Fibroblast of mammary gland (primary cell): ENCODE measurements at places on chromosomes 6 and 20.

GRCh38 chr20:41003143-41003935 lies 25.3 kb upstream of the TOP1 start:
- peak; percentile 99 for DNase-seq

- no peak for DNase-seq
These were observed 50.6 kb upstream of the MAP7 start for GRCh38 chr6:136600818-136601217.

DNA sequence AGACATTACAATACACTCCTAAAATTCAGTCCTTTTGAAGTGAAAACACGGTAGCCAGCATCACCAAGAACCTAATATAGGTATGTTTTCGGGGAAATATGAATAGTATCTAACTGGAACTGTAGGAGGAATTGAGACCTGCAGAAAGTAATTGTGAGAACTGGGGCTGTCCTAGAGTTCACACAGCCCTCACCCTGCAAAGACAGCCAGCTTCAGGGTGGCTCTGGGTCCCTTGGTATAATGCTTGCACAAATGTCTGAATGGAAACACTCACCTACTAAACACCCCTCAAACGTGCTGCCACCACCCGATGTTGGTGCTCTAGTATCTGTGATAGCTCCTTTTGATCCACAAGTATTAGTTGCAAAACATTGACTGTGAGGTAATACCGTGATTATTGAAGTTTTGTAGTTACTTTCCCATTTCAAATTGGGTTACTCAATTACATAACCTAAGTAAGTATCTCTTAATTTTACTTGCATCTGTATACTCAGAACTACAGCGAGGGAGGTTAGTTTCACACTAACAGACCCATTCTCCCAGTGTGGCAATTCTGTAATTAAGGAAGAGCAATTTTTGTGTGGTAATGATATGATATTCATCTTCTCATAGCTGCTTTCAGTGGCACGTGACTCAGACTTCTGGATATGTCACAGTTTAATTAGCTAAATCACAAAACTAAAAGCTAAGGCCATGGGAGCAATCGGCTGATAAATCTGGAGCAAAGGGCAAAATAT lies 129.5 kb downstream of the INSM1 start:
- no peak for DNase-seq

GRCh38 chr20:24638591-24639548 lies 169.4 kb downstream of the SYNDIG1 start:
- no peak for DNase-seq

- no peak for DNase-seq
These were observed 54.1 kb downstream of the ELOVL5 start for GRCh38 chr6:53294611-53295010.

DNA sequence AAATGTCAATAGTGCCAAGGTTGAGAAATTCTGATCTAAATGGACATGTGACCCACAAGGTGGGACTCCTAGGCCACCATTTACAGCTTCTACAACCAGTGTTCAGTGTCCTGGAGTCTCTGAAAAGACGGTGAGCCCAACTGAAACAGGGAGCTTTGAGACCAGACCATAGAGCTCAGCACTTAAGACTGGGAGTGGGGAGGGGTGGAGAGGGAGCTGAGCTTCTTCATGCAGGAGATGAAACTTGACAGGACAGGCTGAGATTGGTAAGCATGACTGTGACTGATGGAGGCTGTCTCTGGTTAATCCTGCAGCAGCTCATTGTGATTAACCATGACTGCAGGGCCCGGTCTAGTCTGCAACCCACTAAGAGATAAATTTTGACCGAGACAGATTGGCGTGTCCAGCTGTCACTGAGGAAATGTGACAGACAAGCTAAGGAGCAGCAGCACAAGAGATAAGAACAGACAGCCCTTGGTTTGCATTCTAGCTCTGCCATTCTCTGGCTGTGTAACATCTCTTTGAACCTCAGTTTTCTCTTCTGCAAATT lies 1.4 kb upstream of the AAR2 start:
- DNase-seq: no peak

- DNase-seq: no peak
These were observed 229.9 kb upstream of the GRIK2 start for GRCh38 chr6:101163611-101164010.

DNA sequence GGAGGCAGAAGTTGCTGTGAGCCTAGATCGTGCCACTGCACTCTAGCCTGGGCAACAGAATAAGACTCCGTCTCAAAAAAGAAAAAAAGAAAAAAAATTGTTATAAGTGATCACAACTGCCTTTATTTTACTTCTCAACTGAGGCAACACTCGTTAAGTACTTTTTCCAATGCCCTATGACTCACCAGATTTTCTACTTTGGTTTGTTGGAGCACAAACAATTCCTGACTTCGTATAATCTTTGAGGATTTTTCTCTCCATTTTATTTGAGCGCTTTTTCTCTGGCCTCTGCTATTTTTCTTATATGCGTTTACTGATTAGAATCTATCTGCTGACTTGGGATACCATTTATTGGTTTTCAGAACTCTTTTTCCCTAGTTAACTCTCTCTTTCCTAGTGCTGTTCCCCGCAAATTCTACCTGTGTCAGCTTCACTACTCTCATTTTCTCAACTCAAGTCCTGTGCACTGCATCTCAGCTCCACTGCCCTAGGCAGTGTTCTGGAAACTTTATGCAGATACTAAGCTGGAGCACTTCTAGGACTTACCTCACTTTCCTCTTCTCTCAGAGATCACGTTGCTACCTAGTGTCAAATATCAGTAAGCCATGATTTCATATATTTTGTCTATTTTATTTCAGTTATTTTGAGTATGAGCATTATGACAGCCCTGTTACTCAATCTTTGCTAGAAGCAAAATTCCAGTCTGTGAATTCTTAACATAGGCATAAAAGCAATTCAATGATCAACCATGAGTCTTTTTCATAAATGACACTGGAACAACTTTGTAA lies 1120.1 kb upstream of the CITED2 start:
- no peak for DNase-seq

GRCh38 chr6:140485740-140486449 lies 1111.4 kb upstream of the CITED2 start:
- peak; percentile 95 for DNase-seq

DNA sequence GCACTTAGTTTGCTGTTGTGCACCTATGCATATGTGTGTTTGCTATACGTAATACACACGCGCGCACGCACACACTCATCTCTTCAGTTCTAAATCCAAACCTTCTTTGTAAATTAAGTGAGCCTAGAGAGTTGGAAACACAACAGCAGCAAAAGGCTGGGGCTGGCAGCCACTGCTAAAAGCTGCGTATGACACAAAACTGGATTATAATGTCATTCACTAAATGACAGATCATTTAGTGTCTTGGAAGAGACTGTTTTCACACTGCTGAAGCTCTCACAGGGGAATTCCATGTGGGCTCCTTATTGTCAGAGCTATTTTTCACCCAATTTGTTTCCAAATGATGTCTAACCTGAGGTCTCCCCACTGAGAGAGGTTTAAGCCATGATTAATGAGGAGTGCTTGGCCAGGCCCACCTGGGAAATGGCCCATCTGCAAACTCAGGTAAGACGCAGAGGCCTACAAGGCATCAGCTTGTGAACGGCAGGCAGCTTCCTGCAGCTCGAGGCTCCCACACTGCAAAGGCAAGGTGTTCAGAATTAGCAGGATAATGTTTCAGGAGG lies 94.2 kb downstream of the OLIG3 start:
- DNase-seq: no peak

DNA sequence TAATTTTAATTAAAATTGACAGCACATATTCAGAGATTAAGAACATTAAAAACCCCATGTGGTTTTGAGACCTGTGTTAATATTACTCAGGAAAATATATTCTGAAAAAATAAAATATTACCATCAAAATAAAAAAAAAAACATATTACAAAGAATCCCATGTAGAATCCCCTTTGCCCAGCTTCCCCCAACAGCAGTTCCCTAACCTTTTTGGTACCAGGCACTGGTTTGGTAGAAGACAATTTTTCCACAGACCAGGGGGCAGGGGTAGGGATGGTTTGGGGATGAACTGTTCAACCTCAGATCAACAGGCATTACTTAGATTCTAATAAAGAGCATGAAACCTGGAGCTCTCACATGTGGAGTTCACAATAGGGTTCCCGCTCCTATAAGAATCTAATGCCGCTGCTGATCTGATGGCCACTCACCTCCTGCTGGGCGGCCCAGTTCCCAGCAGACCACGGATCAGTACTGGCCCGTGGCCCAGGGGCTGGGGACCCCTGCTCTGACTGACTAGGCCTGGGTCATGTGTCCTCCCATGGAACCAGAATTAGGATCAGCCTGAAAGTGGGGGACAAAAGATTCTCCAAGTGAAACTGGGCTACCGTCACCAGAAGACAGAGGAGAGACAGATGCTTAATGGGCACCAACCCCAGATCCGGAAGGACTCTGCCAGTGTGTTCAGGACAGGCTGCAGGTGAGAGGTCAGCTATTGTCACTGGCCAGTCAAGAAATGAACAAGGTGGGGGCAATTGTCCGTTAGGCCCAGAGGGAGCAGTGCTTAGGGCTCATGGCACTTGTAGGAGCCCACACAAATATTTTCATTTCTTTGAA lies 235.5 kb downstream of the PREX1 start:
- DNase-seq: no peak

GRCh38 chr20:22758815-22759214 lies 174.4 kb upstream of the FOXA2 start:
- DNase-seq: no peak

DNA sequence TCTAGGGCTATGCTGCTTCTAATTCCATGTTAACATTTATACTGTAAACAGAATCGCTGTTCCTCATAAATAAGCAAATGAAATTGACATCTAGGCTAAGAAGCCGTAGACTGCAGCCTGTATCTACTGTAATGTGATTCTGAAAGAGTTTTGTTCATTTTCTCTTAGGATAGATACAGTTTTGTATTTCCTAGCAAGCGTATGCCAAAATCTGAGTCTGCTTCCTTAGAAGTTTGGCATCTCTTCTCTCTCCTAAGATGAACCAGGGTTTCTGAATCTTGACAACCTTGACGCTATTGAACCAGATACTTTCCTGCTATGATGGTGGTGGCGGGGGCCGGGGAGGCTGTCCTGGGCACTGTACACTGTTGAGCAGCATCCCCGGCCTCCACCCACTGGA lies 198.0 kb downstream of the TSHZ2 start:
- no peak for DNase-seq

DNA sequence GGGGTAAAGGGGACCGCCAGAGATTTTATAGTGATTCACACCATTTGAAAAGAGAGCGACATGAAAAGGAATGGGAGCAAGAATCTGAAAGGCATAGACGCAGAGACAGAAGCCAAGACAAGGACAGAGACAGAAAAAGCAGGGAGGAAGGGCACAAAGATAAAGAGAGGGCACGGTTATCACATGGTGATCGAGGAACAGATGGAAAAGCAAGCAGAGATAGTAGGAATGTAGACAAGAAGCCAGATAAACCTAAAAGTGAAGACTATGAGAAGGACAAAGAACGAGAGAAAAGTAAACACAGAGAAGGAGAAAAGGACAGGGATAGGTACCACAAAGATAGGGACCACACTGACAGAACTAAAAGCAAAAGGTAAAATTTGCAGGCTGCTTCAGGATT lies 77.7 kb downstream of the PHF3 start:
- no peak for DNase-seq

DNA sequence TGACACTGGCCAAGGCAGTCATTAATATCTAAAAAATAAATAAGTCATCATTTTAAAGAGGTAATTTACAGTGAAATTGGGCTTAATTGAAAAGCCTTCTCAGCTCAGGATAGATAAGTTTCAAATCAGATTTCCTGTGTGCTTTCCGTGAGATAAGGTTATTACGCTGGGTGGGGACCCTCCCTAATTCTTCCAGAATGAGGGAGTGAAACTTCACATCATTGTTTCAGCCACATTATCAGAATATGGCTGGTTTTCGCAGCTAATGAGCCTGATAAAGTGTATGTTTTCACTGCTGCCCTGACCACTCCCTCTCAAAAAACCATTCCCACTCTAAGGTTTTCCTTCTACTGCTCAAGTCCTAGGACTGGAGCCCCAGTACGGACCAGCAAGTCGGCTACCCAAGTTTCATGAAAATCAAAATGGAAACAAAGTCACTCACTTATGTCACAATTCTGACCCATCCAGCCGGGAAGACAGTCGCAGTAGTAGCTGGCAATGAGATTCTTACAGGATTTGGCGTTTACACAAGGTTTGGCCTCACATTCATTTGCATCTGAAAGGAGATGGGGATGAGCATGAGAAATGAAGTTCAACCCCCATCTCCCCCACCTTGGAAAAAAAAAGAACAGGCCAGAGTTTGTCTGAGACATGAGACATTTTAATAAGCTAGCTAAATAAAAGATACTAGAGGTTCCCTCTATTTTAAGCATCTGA lies 24.6 kb downstream of the JAG1 start:
- no peak for DNase-seq

DNA sequence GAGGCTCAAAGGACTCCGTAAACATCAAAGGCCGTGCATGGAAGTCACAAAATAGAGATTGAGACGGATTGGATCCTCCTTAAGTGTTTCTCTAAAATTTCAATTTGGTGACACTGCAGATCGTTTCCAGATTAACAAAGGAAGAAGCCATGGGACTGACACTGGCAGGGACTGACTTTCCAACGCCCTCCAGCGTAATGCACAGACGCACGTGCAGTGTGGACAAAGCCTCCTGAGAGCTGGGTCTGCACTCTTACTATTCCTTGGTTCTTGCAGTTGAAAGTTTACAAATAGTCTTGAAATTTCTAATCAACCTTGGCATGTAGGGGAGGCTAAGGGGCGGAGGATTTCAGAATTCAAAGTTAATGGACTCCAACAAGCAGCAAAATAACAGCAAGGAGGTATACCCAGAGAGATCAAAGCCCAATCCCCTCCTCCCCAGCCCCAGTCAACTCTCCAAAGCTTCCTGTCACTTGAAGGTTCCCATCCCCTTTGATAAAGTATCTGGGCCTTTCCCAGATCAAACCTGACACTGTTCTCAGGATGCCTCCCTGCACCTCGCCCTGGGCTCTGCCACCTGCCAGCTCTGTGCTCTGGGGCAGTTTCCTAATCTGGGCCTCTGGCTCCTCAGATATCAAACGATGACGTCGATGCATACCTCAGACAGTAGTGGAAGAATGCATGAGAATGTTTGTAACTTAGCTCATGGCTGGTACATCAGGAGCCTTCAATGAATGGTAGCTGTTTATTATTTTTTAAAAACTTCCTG lies 106.5 kb upstream of the TRAF3IP2 start:
- DNase-seq: peak; percentile 56

- DNase-seq: peak; percentile 65
These were observed at the start of gene ATXN1 for GRCh38 chr6:16760516-16761470. TSS of gene ATXN1 (minus strand) at chr6:16761460.
